ENCODE measurements at places on chromosomes 2 and 18.

- DNase-seq = no peak
Measured at GRCh38 chr18:79735071-79735980, 55.7 kb downstream of the CTDP1 start.

DNA sequence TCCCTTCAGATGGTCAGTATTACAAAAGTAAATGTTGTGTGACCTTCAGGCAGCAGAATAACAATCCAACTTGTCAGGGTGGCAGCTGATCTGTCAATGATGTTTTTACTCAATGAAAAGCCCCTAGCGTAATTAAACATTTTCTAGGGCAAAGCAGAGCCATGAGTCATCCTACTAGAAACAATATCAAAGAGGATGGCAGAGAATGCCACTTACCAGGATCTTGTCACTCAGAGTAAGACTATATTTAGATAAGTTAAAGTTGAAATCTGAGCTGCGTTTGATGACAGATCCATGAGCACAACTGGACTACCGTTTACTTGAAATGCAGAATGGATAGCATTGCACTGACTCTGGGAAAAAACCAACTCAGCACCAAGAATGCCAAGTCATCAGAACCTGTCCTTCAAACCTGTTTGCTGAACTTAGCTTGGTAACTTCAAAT lies 612.6 kb upstream of the ACVR2A start:
- DNase-seq = no peak

GRCh38 chr2:238670111-238670585 lies 177.7 kb upstream of the TWIST2 start:
- DNase-seq = no peak

- no peak for DNase-seq
Measured at GRCh38 chr2:237702441-237703391, 75.3 kb downstream of the LRRFIP1 start.

GRCh38 chr18:6449213-6449612 lies 34.5 kb upstream of the L3MBTL4 start:
- DNase-seq = no peak

DNA sequence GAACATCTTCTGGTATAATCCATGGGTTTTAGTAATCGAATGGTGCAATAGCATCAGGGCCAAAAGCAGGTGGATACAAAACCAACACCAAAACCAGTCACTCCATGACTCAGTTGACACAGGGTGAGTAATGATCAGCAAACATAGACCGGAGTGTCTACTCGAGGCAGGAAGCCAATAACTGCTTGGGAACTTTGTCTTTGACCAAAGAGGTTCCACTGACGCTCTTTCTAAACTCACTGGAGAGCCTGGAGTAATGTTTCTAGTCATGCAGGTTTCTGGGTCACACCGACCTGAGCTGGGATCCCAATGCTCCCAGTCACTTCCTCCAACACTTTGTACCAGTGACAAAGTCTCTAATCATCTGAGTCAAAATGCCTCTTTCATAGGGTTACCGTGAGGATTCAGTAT lies 30.9 kb downstream of the MREG start:
- no peak for DNase-seq

- DNase-seq = no peak
Measured at GRCh38 chr2:174027956-174028355, 62.8 kb upstream of the SP3 start.

DNA sequence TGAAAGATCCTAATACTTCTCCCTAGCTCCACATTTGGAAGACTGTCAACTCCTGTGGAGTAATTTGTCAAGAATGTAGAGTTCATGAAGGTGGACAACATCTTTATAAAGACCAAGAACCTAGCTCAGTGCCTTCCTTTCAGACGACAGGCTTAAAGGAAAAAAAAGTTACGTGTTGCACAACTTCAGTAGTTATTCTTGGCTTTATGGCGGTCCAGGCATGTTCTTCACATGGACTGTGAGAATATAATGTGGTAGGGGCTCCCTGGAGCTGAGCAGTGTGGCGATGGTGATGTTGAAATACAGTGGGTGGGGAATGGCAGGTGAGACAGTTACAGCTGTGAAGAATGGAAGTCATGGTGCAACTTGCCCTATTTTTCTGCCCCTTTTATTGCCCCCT lies 3.9 kb downstream of the TAF1B start:
- no peak for DNase-seq
